ENCODE measurements at places on chromosomes 1 and 21.

- DNase-seq = no peak
Observed at GRCh38 chr1:199084293-199084692, 445.5 kb downstream of the PTPRC start.

DNA sequence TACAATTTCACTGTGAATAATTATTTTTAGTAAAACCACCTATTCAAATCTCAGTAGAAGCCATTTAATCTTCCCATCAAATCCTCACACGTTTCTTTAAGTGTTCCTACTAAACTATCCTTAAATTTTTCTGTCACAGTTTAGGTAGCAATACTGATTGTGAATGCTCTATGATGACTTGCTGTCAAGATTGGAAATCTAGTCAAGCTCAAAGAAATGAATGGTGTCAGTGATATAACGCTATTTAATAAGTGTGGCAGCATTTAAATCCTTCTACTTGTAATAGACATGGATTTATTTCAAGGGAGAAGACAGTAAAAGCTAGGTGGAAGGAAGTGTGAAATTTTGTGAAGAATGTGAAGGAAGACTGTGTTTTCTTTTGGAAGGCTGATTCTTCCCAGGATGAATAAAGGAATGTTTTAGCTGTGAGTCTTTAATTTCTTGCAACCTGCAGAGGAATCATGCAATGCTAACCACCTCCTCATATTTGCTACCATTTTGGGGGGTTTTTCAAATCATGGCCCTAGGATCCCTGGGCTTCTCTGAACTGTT lies 936.7 kb upstream of the NEGR1 start:
- no peak for DNase-seq

DNA sequence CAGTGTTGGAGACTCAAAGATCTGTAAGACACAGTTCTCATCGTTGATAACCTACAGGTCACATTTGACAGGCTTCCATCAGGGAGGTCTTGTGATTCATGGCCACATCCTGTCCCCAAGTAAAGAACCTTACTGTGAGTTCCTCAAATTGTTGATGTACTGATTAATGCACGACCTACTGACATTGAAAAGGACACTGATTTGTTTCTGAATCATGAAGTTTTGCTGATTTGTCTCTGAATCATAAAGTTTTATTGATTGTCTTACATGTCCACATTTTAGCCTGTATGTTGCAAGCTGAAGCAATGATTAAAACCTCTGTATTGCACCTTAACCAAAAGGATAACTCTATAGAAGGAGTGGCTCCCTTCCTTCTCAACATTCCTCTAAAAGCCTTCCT lies 476.3 kb upstream of the RUNX1 start:
- DNase-seq = no peak

GRCh38 chr1:37471345-37472231 lies 2.8 kb upstream of the ZC3H12A start:
- no peak for DNase-seq

DNA sequence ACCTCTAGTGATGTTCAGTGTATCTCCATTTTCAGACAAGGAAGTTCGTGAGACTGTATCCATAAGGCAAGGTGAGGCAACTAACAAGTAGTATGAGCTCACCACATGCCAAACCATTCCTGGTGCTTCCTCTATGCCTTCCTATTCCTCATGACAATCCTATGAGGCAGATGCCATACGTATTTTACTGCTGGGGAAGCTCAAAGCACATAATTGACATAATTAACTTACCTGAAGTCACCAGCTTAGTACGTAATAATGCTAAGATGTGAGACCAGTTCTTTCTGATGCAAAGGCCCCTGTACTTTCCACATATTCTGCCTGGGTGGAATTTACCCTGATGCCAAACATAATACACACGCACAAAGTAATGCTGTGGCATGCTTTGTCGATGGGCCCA lies 83.6 kb upstream of the NFIA start:
- no peak for DNase-seq

DNA sequence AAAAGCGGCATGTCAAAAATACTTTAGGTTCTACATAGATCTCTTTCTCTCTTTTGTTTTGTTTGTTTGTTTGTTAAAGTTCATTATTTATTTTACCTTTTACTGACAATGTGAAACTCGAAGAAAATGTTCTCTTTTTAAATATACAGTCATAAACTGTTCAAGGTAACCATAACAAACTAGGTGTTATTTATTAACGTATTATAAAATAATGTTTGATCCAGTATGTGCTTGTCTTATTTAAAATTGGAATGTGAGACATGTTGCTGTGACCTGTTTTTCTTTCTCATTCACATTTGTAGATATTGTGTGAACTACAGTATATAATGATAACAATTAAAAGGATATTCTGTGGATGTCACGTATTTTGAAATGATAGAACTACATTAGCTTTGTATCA lies 5.9 kb upstream of the LEPR start:
- DNase-seq = no peak

GRCh38 chr1:114551400-114551799 lies 30.0 kb downstream of the BCAS2 start:
- DNase-seq = no peak

- DNase-seq = no peak
Observed at GRCh38 chr1:172960454-172961208, 90.1 kb downstream of the TNFSF18 start.

DNA sequence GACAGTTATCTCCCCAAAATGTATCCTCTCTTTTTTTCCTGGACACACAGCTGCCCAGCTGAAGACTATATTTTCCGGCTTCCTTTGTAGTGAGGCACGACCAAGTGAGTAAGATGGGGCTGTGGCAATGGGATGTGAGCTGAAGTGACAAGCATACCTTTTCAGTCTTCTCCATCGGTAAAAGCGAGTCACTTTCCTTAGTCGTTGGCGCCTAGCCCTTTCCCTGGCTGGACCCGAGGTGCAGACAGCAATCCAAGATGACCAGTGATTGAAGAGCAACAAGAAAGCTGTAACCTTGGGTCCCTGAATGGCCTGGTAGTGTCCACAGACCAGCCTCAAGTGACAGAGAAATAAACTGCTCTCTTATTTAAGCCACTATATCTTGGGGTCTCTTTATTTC lies 155.2 kb downstream of the NR5A2 start:
- no peak for DNase-seq

- DNase-seq = no peak
Observed at GRCh38 chr1:17067465-17068240, 13.8 kb upstream of the SDHB start.

Measured in activated T-cell treated with anti-CD3 and anti-CD28 coated beads for 48 hours (primary cell).